ENCODE measurements at places on chromosomes 3 and 15. TPM values are rescaled to one million over a fixed set of nuclear protein-coding genes. Genes with fewer than 3 reads are reported as not detected.

DNA sequence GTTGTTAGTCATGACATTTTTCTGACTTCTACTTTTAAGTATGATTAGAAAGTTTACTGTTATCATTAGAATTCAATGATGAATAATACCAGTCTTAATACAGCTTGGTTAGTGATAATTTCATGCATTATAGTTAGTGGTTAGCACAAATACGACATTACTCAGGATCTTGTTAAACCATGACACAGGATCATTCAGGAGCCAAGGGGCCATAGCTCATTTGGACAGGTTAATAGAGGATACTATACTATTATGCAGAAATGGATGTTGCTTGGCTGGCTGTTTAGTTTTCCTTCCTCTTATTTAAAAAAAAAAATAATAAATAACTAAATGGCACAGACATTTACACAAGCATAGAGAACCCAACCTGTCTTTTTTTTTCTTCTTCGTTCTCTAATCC lies 55.5 kb downstream of the NSUN3 start:
- no peak for DNase-seq

DNA sequence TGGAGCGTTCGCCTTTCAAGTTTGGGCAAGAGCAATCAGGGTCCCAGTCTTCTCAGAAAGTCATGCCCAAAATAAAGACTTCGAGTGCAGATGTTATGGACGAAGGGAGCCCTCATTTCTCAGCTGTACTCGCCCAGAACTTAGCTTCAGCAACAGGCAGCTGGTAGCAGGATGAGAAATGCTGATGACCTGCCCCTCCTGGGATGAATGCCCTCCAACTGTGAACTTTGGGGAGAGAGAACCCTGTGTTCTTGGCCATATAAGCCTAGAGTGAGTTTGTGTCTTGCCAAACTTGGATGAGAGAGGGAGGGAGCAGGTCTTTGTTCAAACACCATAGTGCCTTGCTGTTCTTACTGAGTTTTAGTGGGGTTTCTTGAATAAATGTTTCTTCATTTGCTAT lies 400.3 kb downstream of the LRTM1 start:
- no peak for DNase-seq

GRCh38 chr15:78359041-78359808 lies 19.1 kb downstream of the CRABP1 start:
- DNase-seq, result no peak

GRCh38 chr15:79372428-79372827 lies 59.7 kb upstream of the MINAR1 start:
- no peak for DNase-seq

Gene PPCDC
- total RNA-seq, result 8.5 TPM

Gene ARGFX
- not detected for total RNA-seq

Gene DTWD1
- total RNA-seq, result 20.4 TPM

Data from thoracic aorta (tissue), 2 donors.